Fibroblast of upper back skin (primary cell): ENCODE measurements at places on chromosomes 2 and 18.

GRCh38 chr2:223589901-223590300, 12.3 kb downstream of the SCG2 start:
- DNase-seq = no peak

DNA sequence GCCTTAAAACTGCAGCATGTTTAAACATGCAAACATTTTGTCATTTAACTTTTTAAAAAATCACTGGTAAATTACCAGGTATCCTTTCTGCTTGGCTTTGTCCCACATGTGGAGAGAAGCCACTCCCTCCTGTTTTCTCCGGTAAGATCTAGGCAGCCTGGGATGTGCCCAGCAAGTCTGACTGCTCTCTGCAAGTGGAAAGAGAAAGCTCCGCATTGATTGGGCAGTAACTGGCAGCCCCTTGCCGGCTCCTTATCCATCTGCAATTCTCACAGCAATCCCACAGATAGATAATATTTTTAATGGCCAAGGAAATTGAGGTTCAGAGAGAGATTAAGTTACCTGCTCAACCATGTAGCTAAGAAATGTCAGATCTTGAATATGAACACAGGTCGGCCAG, 136.1 kb downstream of the TMEM200C start:
- DNase-seq = no peak

DNA sequence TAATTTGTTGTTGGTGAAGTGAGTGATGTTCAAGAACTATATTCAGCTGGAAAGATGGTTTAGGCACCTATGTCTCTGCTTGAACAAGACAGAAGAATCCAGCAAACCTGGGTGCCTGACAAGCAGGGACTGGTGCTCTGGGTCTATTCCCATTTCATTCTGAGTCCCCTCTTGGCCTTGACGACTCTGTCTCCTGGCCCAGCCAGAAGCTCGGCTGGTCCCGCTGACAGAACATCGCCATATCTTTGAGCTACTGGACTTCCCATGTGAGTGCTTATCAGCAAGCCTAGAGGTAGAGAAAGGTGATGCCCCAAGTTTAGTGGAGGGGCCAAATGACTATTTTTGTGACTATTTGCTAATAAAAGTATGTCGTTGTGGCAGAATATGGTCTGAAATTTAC, 48.2 kb downstream of the SDC1 start:
- no peak for DNase-seq

GRCh38 chr2:3065928-3066327, 311.7 kb downstream of the EIPR1 start:
- no peak for DNase-seq

- no peak for DNase-seq
Measured at GRCh38 chr2:42804338-42804737, 12.0 kb upstream of the HAAO start.

DNA sequence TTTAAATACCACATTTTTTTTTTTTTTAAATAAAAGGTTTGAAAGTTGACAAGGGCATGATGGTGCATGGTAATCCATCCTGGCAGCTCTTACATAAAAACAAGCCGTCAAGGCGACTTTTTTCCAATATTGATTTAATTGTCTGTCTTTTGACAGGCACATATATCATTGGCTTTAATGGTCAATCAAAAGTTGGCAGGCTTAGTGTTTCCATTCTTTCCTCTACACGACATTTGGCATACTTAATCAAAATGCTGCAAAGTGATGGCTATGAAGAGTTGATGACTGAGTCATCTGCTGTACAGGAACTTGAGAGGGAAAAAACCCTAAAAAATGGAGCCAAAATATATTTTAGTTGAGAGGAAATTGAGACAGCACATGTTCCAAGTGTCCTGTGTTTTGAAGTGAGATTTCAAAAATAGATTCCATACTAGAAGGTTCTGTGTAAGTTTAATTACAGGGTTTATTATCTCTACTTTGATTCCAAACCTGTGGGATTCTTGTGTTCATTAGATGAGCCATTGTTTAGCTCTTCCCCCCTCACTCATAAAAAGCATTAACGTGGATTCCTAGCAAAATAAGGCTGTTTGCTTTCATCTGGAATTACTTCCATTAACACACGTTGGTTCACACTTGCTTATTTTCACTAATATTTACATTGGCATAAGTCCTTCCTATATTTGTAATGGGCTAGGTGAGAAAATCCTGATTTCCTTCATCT, 3.2 kb downstream of the TSHZ1 start:
- DNase-seq = peak; percentile 84

DNA sequence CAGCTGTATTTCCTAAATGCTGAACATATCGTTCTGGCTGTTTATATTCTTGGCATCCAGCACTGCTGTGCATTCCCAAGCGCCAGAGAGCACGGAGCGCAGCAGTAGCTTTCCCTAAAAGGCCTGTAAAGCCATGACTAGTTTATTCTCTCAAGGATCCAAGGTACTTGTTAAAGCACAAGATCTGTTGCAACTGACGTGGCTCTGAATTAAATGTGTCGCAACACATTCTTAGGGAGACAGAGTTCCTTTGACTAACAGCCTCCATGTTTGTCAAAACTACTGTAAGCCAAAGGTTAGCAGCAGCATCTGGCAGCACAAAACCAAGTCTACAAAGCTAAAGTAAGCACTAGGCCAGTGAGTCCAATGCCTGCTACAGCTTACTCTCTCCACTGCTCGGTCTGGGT, 188.6 kb upstream of the FN1 start:
- DNase-seq = peak; percentile 96

DNA sequence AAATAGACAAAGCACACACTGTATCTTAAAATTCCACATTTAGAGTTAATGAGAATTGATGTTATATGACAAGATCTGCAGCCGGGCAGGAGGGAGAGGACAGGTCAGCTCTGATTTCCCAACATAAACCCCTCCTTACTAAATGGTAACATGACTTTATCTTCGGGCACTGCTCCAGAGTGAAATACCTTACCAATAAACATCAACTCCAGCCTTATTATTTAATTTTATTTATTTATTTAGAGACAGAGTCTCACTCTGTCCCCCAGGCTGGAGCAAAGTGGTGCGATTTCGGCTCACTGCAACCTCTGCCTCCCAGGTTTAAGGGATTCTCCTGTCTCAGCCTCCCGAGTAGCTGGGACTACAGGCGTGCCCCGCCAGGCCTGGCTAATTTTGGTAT, 1.7 kb downstream of the CYB5A start:
- DNase-seq = no peak

- no peak for DNase-seq
Measured at GRCh38 chr2:207230261-207231105, 64.7 kb upstream of the KLF7 start.

DNA sequence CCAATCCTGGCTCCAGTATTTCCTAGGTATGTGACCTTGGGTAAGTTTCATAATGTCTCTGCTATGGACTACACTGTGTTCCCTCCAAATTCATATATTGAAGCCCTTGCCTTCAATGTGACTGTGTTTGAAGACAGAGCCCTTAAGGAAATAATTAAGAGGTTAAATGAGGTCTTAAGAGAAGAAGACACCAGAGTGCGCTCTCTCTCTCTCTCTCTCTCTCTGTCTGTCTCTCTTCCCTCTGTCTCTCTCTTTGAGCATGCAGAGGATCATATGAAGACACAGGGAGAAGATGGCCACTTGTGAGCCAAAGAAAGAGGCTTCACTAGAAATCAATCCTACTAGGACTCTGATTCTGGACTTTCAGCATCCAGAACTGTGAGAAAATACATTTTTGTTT, 52.2 kb downstream of the NXPH2 start:
- no peak for DNase-seq

- no peak for DNase-seq
Measured at GRCh38 chr2:19360966-19361321, 2.5 kb upstream of the OSR1 start.

- peak; percentile 42 for DNase-seq
Measured at GRCh38 chr18:25306671-25307070, 45.3 kb downstream of the ZNF521 start.

GRCh38 chr2:56047136-56047535, 123.6 kb upstream of the EFEMP1 start:
- no peak for DNase-seq

DNA sequence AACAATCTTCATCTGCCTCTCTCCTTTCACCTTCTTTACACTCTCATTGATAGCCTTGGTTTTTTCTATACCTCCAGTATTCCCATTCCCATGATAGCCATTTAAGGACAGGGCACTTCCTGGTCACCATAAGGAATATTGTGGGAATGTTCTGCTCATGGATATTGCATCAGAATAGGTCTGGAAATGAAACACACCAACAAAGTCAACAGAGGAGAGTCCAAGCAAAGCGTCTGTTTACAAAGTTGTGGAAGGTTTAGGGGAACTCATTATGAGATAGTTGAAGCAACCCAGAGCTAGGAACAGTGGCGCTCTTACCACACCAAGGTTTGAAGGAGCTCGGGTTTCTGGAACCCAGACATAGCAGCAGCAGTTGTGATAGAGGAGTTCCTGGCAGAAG, 150.3 kb upstream of the TNP1 start:
- no peak for DNase-seq

GRCh38 chr2:222802514-222803196, 58.2 kb upstream of the ACSL3 start:
- DNase-seq = no peak

DNA sequence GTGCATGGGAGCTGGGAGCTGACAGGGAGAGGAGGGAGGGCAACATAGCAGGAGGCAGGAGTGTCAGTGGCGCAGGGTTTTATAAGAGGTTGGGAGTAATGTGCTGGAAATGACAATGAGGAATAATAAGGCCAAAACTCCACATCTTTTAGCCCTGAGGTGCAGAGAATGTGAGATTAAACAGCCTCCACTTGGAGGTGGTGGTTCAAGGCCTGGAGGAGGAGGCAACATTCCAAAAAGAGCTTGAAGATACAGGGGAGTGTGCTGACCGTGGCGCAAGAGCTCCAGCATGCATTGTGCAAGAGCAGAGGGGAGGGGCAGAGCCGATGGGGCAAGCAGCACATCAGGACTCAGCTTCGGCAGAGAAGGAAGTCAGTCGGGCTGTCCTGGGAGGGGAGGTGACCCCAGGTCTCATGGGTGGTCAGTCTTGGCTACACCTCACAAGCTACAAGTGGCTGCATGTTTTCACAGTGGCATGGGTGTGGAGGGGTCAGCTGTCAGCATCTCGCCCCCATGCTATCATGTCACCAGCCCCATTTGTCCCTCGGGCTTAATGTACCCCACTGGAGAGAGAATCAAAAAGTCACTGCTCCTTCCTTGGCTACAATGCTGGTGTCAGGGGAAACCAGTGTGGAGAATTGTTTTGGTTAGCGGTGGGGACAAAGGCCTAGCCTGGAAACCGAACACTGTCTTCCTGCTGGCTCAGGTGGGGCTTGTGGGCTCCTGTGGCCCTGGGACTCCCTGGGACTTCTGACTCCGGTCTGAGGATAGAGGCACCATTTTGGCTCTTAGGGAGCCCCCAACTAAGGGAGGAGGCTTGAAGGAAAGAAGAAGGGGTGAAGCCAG, 208.0 kb downstream of the ZFP36L2 start:
- peak; percentile 76 for DNase-seq

DNA sequence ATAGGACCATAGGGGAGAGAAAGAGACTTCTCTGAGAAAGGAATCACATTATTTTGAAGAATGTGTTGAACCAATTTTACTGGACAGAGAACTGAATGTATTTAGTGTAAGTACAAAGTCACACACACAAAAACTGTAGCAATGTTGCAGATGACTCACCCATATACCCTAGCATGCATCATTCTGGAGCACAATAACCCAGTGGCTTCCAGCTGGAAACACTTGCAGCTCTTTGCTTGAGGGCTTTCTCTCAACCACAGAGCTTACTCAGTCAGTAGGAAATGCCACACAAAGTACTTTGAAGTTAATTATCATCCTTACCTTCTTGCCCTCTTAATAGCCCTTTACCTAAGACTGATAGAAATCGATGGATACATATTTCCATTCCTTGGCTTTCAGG, 760.0 kb upstream of the FSHR start:
- DNase-seq = peak; percentile 72

DNA sequence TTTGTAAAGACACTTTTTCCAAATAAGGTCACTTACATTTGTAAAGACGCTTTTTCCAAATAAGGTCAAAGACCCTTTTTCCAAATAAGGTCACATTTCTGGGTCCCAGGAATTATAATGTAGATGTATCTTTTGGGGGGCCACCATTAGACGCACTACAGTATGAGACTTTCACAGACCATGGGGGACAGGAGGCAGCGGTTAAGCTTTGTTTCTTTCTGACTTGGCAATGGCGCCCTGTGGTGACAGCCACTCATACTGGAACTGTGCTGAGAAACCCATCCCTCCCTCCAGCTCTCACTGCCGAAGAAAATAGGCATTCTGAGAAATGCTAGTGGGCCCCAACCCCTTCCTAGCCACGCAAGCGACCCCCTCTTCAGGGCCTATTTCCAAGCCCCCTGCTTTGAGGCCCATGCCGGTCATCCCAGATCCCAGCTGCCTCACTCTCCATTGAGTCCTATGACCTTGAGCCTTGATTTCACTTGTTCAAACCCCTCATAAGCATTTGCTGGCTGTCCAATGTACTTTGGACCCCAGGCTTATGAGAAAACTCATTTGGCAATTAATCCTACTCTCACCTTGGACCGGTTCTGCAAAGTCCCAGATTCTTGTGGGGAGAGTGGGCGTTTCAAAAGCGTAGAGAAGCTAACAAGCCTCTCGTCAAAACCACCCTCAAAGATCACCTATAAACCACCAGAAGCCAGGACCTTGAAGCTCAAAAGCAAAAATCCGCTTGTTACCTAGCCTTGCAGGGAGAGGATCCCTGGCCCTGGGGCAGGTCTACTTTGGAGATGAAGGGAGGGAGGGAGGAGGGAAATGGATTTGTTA, 11.3 kb upstream of the SPATA3 start:
- DNase-seq = no peak

GRCh38 chr18:36697905-36698304, 130.9 kb downstream of the TPGS2 start:
- peak; percentile 93 for DNase-seq

DNA sequence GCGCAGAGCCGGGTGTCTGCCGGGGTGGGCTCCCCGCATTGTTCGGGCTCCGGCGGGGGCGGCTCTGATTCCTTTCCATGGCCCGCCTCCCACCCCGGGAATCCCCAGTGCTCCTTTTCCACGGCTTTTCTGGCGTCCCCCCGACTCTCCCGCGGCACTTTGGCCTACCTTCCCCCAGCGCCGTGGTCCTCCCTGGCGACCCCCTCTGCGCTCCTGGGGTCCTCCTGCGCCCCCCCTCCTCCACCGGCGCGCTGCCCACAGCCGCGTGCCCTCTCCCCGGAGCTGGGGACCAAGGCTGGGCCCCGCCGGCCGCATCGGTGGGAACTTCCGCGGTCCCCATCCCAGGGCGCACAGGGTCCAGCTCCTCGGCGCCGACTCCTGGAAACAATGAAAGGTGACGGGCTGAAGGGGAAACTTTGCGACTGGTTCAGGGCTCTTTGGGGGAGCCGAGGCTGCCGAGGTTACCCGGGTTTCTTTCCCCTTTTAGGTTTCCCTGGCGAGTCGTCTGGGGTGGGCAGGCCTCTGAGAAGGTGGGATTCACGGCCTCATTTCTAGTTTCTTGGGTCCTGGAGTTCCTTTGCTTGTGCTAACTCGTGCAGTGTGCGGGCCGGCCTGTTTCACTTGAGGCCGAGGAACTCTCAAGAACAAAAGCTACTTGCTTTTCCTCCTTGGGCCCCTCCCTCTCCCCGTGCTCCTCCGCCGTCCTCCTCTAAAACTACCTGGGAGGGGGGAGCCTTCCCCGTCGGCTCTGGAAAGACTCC, 2.2 kb downstream of the TGIF1 start:
- peak; percentile 65 for DNase-seq
